ENCODE measurements at places on chromosomes 16 and 17.

DNA sequence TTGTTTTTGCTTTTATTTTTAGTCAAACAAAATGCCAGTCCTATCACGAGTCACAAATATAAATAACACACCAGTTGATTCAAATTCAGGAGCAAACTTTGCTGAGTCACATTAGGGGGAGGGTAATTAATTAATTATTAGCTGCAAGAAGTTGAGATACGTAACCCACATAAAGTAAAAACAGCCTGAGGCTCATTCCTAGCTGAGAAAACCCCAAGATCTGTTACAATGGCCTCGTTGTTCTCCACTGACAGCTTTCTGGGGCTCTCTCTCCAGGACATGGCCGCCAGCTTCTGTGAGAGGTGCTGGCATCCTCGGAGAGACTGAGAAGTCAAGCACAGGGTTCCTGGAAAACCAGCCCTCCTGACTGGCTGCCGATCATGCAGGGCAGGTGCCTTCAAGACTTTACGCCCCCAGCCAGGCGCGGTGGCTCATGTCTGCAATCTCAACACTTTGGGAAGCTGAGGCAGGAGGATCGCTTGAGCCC, 11.1 kb downstream of the RAB40B start:
- DNase-seq: no peak

DNA sequence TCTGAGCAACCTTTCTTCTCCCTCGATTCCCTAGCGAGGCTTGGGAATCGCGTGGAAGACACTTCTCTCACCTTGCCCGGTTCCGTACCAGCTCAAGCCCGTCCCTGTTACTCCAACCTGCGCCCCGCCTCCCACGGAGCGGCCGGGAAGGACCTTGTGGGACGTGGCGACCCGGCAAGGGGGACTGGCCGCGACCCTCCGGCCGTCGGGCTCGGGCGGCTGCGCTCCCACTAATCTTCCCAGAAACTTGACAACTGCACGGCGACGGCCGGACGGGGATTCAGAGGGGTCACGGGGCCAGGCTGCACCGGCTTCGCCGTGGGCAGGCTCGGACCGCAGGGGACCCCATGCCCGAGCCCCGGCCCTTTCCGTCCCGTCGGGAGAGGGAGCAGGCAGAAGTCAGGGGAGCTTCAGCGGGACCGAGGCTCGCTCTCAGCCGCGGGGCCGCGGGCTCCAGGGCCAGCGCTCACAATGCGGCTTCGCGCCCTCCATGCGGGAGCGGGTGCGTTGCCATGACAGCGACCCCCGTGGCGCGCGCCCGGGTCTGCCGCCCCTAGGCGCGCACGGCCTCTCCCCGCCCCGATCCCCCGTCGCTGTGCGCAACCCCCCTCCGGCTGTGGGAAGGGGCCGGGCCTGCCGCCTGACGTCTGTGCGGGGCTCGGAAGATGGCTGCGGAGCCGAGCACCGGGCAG, at the start of gene SGSM2:
TSS of gene SGSM2 (plus strand) at position 650 of the 692 bp plus-strand sequence. CDS start 188 bp downstream, outside the sequence.
- peak; percentile 62 for DNase-seq

GRCh38 chr16:64900019-64900418, 221.8 kb downstream of the CDH11 start:
- DNase-seq: no peak

DNA sequence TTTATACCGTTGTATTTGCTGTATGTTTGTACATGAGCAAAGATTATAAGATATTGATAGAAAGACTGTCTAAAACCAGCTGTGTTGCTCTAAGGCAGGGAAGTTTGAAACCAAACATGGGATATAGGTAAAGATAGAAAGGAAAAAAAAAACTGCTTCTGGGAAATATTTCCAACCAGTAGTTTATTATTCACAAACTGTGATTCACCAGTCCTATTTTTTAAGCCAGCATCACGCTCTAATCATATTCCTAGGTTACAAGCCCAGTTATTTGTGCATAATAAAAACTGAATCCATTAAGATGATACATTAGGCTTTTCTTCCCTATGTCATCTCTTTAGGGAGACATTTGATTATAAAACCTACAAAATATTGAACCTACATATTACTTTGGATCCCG, 4.0 kb downstream of the ERN1 start:
- no peak for DNase-seq

- DNase-seq: no peak
Measured at GRCh38 chr16:11218604-11218962, 37.4 kb downstream of the SOCS1 start.

Data from activated CD4-positive, CD25-positive, alpha-beta regulatory T cell treated with anti-CD3 and anti-CD28 coated beads, Interleukin-2, amount 50 U/mL, for 72 hours (primary cell).